ENCODE measurements at places on chromosomes 3 and 15.

GRCh38 chr3:184320104-184320445 is 5.7 kb downstream of the EIF4G1 start:
- DNase-seq, result peak; percentile 98

DNA sequence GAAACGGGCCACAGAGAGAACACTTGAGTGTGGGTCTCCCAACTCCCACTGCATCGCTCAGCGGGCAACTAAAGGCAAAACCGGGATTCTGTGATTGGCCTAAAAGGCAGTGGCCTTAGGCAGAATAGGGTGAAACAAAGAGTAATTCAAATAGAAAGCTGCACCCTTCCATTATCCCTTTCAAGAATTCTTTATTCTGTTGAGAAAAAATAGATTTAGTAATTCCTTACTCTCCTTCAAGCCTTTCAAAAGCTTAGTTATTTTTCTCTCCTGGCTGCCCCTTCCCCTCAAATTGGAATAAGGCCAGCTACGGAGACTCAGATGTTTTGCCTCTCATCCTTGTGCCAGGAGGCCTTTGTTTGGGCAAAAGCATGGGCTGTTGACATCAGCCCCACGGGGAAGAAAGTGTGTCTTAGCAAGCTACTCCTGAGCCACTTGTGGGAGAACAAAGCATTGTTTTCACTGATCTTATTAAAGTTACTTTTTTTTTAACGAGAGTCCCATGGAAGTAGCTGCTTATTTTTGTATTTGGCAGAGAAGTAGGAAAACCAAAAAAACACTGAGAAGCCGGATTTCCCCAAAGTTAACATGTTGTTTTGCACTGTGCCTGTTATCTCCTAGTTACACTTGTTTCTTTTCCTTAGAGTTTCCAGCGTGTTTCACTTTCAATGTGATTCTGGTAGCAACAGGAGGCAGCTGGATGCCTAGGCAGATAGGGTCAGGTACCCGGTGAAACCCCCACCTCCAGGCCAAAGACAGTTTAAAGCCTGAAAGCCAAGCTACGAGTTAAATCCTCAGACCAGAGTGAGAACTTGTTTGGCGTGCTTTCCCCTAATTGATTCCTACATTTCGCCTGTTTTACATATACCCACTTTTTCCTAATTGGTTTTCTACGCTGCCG is 2.2 kb downstream of the ST6GAL1 start:
- DNase-seq, result peak; percentile 4

- no peak for DNase-seq
These were observed 175.1 kb upstream of the KBTBD8 start for GRCh38 chr3:66823009-66823397.

DNA sequence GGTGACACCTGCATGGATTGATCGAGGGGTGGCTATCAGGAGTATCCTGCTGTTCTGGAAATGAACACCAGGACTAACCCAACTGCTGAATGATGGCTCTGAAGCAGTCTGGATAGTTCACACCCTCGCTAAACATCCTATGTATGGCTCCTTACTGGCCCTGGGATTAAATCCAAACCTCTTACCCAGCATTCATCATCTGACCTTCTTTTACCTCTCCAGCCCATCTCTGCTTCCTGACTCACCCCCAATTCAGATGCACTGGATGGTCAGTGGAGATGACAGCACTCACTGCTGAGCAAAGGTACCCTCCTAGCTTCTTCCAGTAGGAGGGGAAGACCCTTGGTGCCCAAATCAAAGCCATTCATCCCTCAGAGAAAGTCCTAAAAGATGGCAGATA is 235.2 kb upstream of the TRIM42 start:
- DNase-seq, result no peak

DNA sequence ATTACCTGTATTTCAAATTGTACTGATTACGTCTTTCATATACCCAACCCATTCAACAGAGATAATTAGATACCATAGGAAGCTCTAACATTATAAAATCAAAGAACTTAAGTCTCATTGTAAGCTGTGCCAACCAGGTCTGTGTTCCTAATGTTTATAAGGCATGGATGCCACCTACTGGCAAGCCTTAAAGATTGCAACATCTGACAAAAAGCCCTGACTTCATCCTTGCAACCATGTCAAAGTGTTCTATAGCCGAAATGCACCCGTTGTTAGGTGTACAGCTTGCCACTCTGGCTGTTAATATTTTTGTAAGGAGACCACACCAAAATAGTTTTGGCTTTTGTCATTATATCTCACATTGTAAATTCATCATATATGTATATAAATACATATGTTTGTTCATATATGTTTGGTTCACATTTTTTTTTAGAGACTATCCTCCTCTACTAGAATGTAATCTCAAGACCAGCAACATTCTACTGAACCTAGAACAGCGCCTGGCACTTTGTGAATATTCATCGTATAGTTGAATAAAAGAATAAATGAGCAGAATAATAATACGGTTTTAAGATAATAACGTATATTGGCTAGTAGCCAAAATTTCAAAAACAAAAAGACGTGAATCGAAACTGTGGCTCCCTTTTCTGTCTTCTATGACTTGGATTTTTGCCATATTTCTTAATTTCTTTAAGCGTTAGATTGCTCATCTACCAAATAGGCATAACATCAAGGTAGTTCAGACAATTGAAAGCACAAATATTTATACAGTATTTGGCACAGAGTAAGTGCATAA is 258.1 kb downstream of the TBL1XR1 start:
- peak; percentile 90 for DNase-seq

DNA sequence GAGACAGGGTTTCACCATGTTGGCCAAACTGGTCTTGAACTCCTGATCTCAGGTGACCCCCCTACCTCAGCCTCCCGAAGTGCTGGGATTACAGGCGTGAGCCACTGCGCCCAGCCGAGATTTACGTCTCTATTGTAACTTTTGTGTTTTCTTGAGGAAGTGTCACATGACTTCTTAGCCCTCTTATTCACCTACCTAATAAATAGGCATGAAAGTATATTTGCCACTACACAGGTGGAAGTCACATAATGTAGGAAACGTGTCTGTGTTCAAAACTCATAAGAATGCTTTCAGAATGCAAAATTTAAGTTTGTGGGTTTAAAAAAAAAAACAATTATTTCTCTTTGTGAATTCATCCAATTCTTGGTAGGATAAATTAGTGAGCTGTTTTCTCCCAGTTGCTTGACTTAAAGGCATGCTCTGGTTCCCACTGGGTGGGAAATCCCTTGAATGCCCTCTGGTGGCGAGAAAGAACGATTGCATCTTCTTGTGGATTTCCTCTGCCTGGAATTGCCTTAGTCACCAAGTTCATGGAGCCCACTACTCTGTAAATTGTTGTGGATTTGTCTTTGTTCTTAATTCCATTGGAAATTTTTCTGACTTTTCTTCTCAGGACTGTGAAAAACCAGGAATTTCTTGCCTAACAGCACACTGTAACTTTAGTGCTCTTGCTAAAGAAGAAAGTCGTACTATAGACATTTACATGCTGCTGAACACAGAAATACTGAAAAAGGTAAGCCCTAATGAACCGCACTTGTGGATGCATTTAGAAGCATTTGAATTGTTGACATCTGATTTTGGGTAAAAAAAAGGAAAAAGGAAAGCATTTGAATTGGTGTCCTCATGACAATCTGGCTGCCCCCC is 82.2 kb upstream of the CTDSPL start:
- peak; percentile 61 for DNase-seq

DNA sequence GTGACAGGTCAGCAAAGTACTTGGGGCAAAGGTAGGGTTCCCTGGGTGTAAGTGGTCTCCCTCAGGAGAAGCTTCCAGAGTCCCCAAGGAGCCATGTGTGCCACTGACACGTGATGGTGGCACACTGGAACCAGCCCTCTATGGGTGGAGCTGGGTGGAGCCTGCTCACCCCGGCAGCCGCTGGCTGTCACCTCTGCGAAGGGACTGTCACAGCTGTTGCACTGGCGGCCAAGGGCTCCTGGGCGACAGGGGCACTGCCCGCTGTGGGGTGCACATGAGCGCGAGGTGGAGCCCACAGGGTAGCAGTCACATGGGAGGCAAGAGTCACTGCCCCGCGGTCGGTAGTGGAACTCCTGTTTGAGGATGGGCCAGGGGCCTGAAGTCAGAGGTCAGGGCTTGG is 12.0 kb downstream of the CELSR3 start:
- no peak for DNase-seq

- peak; percentile 26 for DNase-seq
These were observed 38.2 kb downstream of the NBEAL2 start for GRCh38 chr3:47017504-47018268.

GRCh38 chr3:37662785-37663184 is 198.9 kb upstream of the CTDSPL start:
- no peak for DNase-seq

Data from H4 (cell line).